ENCODE measurements at places on chromosomes 3 and 15.

DNA sequence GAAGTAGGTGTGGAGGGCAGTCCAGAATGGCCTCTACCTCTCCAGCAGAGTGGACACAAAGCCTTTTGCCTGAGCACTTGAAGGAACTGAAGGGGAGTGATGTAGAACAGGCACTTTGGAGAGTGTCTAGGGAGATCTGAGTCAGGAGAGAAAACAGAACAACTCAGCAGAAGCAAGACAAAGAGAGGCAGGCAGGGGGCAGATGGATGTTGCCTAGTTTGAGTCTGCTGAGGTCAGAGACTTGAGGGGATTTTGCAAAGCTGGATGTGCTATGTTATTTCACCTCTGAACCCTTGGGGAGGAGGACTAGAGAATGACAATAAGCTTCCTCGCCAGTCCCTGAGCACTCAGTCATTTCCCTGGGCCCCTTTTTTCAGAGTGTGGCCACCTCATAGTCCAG is 366.4 kb downstream of the EPHB1 start:
- DNase-seq: no peak

- no peak for DNase-seq
These were observed 3.8 kb downstream of the SGO1 start for GRCh38 chr3:20182206-20182605.

DNA sequence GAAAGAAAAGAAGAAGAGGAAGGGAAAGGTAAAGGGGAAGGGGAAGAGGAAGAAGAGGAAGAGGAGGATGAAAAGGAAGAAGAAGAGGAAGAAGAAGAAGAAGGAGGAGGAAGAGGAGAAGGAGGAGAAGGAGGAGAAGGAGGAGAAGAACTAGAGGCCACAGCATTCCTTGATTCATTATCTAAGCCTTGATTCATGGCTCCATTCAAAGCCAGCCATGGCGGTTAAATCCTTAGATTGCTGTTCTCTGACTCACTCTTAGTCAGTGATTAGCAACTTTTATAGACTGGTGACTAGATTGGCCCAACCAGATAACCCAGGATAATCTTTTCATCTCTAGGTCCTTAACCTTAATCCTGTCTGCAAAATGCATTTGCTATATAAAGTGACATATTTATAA is 47.6 kb downstream of the OSTN start:
- no peak for DNase-seq

- DNase-seq: no peak
These were observed 11.5 kb upstream of the LMCD1 start for GRCh38 chr3:8490079-8490552.

DNA sequence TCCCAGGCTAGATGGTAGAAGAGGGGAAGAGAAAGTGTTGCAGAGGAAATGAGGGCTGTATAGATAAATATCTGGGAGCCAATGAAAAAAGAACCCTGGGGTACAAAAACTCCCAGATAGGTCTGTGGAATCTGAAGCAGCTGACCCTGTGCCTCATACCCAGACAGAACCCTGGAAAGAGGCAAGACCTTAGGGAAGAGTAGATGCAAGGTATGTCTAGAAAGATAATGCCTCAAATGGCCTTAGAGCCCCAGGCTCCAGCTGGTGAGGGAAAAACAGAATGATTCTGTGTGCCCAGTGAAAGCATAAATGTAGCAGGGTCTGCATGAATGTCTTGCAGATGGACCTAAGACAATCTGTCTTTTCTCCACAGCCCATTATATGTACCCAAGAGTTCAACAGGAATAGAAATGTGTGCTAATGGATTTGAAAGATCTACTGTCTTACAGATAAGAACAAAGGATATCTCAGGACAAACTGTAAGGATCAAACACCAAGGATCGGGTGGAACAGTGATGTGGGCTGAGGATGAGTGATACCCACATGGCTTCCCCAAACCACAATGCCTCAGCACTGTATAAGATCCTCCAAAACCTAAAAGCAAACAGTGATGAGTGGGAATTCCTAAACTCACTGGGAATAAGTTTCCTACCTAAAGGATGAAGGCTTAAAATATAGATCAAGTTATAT is 58.8 kb downstream of the NCEH1 start:
- DNase-seq: no peak

- DNase-seq: no peak
These were observed 70.4 kb downstream of the LSM3 start for GRCh38 chr3:14248849-14249523.

- no peak for DNase-seq
These were observed 6.4 kb downstream of the ITGA11 start for GRCh38 chr15:68425428-68426060.

GRCh38 chr3:13167829-13168228 is 94.6 kb upstream of the IQSEC1 start:
- DNase-seq: no peak

GRCh38 chr15:29457729-29458128 is 188.1 kb upstream of the NSMCE3 start:
- DNase-seq: no peak

DNA sequence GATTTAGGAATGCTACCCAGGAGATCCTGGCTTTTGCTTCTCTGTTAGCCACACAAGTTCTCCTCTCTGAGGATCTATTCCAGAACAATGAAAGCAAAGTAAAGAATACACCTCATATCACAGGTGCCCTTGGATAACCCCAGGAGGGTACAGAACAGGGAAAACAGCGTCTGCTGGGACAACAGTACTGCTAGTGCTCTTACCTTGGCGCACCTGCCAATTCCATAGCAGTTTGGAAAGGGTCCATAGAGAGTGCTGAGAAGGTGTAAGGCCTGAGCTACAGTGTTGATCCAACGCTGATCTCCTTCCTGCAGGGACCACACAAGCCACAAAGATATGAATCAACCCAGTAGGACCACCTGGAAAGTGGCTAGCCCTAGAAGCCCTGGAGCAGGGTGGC is 12.9 kb upstream of the PRC1 start:
- DNase-seq: no peak

- DNase-seq: no peak
These were observed 314.7 kb upstream of the CFAP20DC start for GRCh38 chr3:59364496-59364895.

- DNase-seq: peak; percentile 28
These were observed 155.0 kb upstream of the GPR149 start for GRCh38 chr3:154584974-154585373.

GRCh38 chr3:115758076-115758763 is 134.9 kb downstream of the GAP43 start:
- no peak for DNase-seq

GRCh38 chr3:31232055-31233025 is 300.4 kb upstream of the STT3B start:
- peak; percentile 39 for DNase-seq

GRCh38 chr15:59801649-59802048 is 112.5 kb upstream of the BNIP2 start:
- no peak for DNase-seq

DNA sequence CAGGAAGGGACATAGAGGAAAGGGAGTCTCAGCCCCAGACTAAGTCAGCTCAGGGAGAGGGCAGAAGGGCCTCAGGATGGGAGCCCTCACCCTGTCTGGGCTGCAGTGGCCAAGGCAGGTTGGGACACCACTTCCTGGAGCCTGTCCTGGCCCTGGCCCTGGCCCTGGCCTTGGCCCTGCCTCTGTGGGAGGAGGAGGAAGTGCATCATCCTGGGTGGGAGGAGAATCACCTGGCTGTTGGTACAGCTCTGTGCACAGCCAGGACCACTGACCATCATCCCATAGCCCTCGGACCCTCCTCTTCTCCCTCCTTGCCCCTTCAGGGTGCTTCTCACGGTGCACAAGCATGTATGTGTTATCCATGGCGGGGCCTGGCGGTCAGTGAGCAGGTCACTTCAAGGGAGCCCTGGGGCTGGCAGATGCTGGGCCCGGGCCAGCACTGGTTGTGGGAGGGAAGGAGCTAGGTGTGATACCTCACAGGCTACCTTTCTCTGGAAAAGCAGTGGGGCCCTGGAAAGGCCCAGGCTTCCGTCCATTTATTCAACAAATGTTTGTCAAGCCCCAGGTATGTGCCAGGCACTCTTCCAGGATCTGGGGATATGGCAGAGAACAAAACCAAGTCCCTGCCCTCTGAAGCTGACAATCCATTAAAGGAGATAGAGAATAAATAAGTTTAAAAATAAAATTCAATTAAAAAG is 8.2 kb upstream of the APEH start:
- no peak for DNase-seq

GRCh38 chr3:128787256-128788253 is 61.6 kb downstream of the RAB7A start:
- DNase-seq: peak; percentile 35

GRCh38 chr15:62931650-62932049 is 110.9 kb upstream of the TPM1 start:
- peak; percentile 22 for DNase-seq

GRCh38 chr3:56792193-56792592 is 9.6 kb downstream of the ARHGEF3 start:
- DNase-seq: no peak

DNA sequence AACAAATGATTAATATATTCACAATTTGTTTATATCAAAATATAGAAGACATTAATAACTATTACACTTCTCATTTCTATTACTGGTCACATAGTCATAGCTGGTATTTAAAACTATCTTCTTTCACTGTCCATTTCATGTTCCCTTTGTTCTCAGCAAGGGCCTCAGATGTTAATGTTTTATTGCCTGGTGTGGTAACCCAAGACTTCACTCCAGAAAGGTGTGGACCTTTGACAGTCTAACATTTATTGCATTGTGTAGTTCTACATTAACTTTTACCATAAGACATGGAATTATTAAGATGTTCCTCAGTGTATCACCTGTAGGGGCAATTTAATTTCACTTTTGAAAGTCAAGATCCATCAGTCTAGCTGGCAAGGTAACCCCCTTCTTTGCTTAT is 691.3 kb downstream of the SQOR start:
- no peak for DNase-seq

DNA sequence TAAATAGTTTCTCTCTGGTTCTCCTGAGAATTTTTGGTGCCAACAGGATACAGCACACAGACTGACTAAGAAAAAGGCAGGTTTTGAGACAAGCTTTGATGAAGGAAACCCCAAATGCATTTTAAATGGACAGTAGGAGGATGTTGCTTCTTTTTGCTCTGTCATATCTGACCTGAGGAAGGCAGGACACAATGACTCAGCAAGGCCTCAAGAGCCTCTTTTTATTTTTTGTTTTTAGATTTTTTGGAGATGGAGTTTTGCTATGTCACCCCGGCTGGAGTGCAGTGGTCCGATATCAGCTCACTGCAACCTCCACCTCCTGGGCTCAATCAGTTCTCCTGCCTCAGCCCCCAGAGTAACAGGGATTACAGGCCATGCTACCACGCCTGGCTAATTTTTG is 16.9 kb upstream of the KNG1 start:
- peak; percentile 72 for DNase-seq

DNA sequence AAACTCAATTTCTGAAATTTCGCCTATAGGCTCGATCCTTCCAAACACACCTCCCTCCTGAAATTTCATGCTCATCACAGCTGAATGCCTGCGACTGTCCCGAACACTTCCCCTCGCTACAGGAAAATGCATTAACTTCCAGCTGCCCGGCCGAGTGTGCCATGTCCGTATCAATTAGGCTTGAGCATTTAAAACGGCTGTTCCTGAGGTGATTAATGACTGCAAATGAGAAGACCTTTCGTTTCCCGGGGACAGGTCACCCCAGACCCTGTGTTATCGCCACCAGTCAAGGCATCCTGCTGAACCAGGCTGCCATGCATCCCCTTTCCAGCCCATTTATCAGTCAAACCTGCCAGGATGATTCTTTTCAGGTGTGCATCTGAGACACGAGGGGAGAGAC is 63.3 kb downstream of the THBS1 start:
- DNase-seq: no peak

GRCh38 chr3:67719333-67719732 is 64.9 kb upstream of the SUCLG2 start:
- no peak for DNase-seq

Measured in OCI-M1 (cell line).